ENCODE measurements at places on chromosomes 2 and 18.

DNA sequence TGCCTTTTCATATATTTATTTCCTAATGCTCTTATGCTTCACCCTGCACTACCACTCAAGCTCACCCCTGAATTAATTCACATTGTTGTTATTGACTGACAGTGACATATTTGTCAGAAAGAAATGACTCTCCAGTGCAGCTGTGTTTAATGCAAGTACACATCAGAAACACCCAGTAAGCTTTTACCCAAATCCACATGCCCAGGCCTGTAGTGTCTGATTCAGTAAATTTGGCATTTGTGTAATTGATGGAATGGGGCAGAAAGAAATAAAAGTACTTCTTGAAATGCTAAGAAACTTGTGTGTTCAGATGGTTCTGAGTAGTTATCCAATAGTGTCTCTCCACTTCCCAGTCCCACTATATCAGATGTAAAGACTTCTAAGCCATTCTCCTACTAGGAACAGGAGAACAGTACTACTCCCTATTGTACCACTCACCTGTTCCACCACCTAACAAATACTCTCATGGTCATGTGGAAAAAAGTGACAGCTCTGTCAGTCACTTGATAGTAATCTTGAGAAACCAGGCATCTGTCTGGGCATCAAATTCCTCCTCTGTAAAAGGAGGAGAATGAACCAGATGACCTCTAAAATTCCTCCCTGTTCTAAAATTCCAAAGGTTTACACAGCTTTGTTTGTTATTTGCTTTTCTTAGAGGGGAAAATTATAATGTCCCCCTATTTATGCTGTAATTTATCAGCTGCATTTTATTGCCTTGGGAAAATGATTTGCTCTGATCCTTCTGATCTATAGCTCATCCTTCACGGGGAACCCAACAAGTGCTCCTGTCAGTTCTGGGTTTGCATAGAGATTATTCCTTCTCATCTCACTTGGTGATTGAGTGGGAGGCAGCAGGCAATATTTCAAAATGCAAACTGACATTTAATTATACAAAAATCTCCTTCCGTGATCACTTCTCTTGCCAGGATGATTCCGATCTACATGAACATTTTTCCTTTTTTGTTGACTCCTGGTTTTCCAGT lies 70.9 kb downstream of the ZNF385B start:
- no peak for DNase-seq

- no peak for DNase-seq
These were observed 156.1 kb downstream of the MSH2 start for GRCh38 chr2:47558768-47559684.

GRCh38 chr2:109419960-109420370 lies 193.8 kb downstream of the SEPTIN10 start:
- no peak for DNase-seq

- no peak for DNase-seq
These were observed 85.3 kb downstream of the ZEB2 start for GRCh38 chr2:144434425-144435222.

DNA sequence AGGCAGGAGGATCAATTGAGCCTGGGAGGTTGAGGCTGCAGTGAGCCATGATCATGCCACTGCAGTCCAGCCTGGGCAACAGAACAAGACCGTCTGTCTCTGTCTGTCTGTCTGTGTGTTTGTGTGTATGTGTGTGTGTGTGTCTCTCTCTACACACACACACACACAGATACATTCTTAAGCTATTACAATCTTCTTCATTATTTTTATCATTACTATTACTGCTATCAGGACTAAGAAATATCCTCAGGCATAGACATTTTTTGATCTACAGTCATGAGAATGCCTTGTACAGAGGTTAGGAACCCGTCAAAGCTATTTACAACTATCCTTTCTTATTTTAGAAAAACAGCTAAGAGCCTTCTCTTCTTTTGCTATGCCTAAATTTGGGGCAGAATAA lies 207.4 kb downstream of the NEDD4L start:
- no peak for DNase-seq

- DNase-seq, result no peak
These were observed 255.4 kb downstream of the PLCL1 start for GRCh38 chr2:198059800-198060199.

Measured in NCI-H187 treated with DMSO at 0.1 percent for 48 hours (cell line).